ENCODE measurements at places on chromosomes 3 and 15. TPM values are rescaled to one million over a fixed set of nuclear protein-coding genes. Genes with fewer than 3 reads are reported as not detected.

- no peak for DNase-seq
Observed at GRCh38 chr3:193743702-193744047, 150.7 kb downstream of the OPA1 start.

C3orf80 gene
- 3.8 TPM for total RNA-seq

GRCh38 chr15:100572362-100572983, 29.5 kb downstream of the LINS1 start:
- DNase-seq: no peak

PCYT1A gene
- 43.5 TPM for total RNA-seq

GRCh38 chr15:66298803-66299251, 5.5 kb downstream of the DIS3L start:
- no peak for DNase-seq

- DNase-seq: peak; percentile 93
Observed at GRCh38 chr3:128081846-128082245, 29.6 kb downstream of the SEC61A1 start.

GRCh38 chr3:34675383-34676120, 877.1 kb downstream of the PDCD6IP start:
- DNase-seq: peak; percentile 4

DNA sequence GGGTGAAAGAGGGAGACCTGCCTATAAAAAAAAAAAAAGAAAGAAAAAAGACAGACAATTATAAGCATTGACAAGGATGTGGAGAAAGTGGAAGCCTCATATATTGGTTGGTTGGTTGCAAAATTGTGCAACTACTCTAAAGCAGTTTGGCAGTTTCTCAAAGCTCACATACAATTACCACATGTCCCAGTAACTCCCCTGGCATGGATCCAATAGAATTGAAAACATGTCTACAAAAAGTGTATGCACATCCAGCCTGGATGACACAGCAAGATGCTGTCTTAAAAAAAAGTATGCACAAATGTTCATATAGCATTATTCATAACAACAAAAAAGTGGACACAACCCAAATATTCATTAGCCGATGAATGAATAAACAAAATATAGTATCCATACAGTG, 19.5 kb downstream of the SETMAR start:
- no peak for DNase-seq

GRCh38 chr3:79902151-79902550, 134.4 kb upstream of the ROBO1 start:
- DNase-seq: no peak

GOLGA6L4 gene
- total RNA-seq: not detected

- no peak for DNase-seq
Observed at GRCh38 chr3:53744351-53744750, 101.9 kb downstream of the CHDH start.

GRCh38 chr3:89521328-89521727, 413.9 kb downstream of the EPHA3 start:
- no peak for DNase-seq

- DNase-seq: no peak
Observed at GRCh38 chr15:36263666-36264065, 315.8 kb upstream of the CDIN1 start.

- no peak for DNase-seq
Observed at GRCh38 chr15:67946701-67947100, 106.9 kb upstream of the RNU6-1 start.

PPIB gene
- total RNA-seq: 454 TPM

DNA sequence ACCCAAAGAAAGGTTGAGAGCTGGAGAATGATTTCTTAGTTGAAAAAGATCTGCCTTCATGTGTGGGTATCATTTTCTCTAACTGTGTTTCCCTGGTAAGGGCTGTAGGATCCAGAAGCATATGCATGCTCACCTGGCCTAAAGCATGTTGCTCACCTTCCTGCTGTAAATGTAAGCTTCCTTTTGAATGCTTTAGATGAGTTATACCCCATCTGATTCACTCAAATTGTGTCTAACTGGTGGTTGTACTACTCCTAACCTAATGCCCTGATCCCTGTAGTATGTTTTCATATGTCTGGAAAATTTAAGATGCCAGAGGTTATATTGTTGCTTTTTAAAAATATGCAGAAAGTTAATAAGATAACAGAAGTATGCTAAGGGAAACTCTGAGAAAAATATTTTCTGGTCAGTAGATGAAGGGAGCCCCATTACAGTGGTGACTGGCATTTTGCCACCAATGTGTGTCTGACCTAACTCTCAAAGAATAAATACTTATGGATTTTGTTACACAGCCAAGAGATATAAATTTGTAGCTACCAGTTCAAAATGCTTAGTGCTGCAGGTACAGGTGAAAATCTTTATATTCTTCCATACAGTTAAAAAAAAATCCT, 7.7 kb downstream of the FILIP1L start:
- no peak for DNase-seq

- DNase-seq: no peak
Observed at GRCh38 chr3:134211797-134212196, 38.9 kb downstream of the RYK start.

- no peak for DNase-seq
Observed at GRCh38 chr15:69602921-69603320, 150.3 kb downstream of the RPLP1 start.

PRICKLE2 gene
- total RNA-seq: 20.2 TPM

LRRC34 gene
- total RNA-seq: 12.0 TPM

DNA sequence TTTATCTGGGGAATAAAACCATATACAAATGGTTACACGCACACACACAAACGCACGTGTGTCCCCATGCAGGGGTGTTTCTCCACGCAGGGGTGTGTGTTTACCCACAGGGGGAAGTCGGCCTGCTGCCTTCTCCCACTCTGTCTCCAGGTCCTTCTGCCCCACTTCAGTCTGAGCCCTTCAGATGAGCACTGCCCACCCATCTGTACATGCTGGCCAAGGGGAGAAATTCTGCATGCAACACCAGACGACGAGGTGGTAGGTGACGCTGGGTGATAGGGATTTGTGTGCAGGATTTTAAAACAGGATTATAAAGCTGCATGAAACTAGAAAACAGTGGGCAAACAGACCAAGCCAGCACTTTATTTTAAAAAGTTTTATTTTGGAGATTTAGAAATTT, 122.5 kb downstream of the TJP1 start:
- DNase-seq: no peak

DNA sequence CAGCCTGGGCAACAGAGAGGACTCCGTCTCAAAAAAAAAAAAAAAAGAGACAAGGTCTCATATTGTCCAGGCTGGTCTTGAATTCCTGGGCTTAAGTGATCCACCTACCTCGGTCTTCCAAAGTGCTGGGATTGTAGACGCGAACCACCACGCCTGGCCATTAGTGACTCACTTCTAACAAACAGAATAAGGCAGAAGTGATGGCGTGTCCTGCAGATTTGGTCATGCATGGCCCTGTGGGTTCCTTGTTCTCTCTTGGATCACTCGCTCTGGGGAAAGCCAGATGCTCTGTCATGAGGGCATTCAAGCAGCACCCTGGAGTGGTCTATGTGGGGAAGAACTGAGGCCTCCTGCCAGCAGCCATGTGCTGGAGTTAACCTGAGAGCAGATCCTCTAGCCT, 27.4 kb upstream of the TJP1 start:
- DNase-seq: peak; percentile 83

DNA sequence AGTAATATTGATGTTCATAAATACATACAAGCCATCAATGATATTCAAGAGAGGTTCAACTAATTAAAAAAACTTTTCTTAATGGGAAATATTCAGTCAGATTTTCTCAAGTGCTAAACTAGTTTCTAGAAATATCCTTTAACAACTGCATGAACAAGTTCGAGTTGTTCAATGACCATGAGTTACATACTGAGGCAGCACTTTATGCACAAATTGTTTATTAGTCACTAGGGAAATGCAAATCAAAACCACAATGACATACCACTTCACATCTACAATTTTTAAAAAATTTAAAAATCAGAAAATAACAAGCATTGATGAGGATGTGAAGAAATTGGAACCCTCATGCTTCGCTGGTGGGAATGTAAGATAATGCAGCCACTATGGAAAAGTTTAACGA, 62.4 kb downstream of the RAD18 start:
- DNase-seq: no peak

DNA sequence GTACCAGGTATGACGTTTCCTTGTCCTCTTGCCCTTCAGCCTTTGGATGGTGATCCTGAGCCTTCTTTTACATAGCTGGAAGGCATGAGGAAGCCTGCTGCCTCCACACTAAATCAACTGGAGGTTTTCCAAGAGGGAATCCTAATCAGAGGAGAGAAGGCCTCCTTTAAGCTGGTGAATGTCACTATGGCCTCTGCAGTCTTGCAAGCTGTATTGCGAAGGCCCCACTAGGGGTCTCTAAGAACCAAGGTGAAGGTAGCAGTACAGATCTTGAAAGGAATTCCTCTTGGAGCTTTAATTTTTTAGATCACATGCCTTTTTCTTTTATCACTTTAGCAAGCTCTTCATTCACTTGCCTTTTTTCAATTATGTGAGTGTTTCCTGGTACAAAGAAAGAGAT, 119.2 kb downstream of the GHSR start:
- DNase-seq: no peak

CASR gene
- not detected for total RNA-seq

- DNase-seq: no peak
Observed at GRCh38 chr15:60004846-60005351, 788 bp downstream of the FOXB1 start.

- no peak for DNase-seq
Observed at GRCh38 chr15:49712846-49713450, 92.1 kb downstream of the DTWD1 start.

DNA sequence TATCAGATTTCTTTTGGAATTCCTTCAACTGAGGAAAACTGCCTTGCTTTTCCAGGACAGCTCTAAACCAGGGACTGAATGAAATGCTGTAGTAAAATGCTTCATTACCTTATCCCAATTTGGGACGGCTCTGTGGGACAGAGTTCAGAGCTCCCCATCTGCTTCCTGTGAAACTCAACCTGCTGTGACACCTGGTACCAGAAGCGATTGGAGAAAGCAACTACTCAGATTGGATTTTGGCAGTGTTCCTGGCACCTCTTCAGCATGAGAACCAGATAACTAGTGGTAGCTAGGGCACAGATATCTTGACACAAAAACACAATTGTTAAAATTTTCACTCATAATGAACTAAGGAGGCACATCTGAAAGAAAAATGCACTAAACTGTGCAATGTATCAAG, 539.1 kb downstream of the SI start:
- no peak for DNase-seq

GRCh38 chr3:36591959-36592358, 172.4 kb downstream of the DCLK3 start:
- DNase-seq: no peak

- no peak for DNase-seq
Observed at GRCh38 chr15:73246439-73246838, 122.3 kb downstream of the HCN4 start.

Data from Caki2 (cell line).